KG1 (cell line): ENCODE measurements at places on chromosomes 2 and 18.

GRCh38 chr2:165893556-165893955 lies 60.0 kb downstream of the TTC21B start:
- DNase-seq = no peak

DNA sequence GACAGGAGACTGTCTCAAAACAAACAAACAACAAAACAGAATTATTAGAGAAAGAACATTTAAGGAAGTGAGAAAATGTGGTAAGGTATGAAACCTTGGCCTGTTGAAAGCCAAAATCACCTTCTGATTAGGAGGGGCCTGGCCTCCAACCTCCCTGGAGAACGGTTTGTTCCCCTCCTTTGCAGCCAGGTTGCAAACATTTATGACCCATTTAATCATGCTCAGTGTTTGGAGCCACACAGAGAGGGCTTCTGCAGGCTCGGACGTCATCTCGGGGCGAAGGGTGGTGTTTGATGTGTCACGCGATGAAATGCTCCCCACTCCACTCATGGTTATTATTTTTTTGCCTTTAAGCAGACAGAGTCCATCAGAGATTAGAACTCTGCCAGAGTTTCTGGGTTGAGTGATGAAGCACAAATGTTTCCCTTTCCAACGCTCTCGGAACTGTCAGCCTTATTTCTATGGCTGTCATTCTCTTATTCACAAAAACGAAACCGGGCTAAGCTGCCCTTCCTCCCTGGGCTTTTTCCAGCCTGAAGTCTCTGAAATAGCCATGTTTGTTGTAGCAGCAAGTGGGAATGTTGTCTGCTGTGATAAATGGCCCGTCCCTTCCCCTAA lies 33.6 kb upstream of the ROCK2 start:
- no peak for DNase-seq

- no peak for DNase-seq
Measured at GRCh38 chr2:14126846-14127245, 505.7 kb upstream of the LRATD1 start.

- DNase-seq = no peak
Measured at GRCh38 chr2:48934807-48935206, 179.3 kb upstream of the LHCGR start.

DNA sequence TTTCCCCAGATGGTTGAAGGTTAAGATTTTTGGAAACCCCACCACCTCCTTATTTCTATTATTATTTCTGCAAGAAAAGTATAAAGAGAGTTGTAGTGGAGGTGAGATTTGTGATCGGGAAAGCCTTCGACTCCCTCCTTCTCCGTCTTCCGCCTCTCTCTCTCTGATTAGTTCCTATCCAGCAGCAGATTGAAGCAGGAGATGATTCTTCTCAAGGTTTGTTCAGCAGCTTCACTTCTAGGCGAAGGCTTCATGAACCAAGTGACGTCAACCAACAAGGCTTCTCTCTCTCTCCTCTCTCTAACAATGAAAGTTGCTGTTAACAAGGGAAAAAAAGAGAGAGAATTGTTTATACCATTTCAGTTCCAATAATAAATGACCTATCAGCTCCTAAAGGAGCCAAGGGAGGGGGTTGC lies at the start of gene BAZ2B:
BAZ2B (minus strand) TSS at position 263 of the 416 bp plus-strand sequence. CDS start 137,829 bp downstream, outside the sequence.
- DNase-seq = peak; percentile 46

DNA sequence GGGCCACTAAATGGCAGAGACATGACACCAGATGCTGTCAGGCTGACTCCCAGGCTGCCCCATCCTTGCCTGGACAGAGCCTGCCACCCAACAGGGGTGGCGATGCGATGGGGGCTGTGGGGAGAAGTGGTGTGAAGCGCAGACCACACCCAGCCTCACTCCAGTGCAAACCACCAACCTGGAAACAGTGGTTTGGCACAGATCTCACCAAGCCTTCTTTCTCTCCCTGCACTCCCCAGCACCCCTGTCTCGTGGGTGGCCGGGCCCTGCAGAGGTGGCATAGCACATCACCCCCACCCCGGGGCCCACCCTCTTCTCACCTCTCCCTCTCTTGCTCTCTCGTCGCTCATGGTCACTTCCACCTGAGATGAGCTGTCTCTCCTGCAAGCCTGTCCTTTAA lies 32.6 kb downstream of the CIB4 start:
- no peak for DNase-seq

DNA sequence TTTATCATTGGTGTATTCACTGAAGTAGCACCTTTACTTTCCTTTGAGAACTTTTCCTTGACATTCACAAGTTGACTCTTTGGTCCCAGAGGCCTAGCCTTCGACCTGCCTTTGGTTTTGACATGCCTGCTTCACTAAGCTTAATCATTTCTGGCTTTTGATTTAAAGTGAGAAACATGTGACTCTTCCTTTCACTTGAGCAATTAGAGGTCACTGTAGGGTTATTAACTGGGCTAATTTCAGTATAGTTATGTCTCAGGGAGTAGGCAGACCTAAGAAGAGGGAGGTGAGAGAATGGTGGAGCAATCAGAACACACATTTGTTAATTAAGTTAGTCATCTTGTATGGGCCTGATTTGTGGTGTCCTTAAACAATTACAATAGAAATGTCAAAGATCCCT lies 1040.7 kb upstream of the SLC39A10 start:
- DNase-seq = no peak

- no peak for DNase-seq
Measured at GRCh38 chr2:25576596-25576995, 96.8 kb downstream of the DTNB start.
